ENCODE measurements at places on chromosomes 11 and 22. TPM values are rescaled to one million over a fixed set of nuclear protein-coding genes. Genes with fewer than 3 reads are reported as not detected.

The SCUBE1 gene
- 0.08 TPM for total RNA-seq

DNA sequence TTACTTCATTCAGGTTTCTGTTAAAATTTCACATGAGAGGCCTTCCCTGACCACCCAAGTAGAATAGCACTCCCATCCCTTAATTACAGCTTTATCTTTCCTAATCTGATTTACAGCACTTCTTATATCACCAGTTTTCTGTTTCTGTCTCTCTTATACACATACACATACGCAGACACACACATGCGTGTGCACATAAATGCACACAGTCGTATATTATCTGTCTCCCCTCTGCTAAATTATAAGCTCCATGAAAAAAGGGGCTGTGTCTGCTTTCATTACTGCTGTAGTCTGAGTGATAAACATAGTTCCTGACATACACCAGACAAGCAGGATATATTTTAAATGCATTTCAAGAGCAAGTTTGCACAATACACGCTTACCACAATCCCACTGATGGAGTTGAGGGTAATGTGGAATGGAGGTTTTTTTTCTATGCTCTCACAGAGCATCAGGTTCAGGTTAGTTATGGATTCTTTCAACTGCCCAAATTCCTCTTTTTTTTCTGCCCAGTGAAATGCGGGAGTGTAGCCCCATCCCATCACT lies 13.7 kb upstream of the TOP3B start:
- H3K4me3 ChIP-seq, result no peak overlapping the region
- no peak for DNase-seq
- H3K27ac ChIP-seq, result no peak overlapping the region
- peaks cover 3% of the 10 kb centered on the region for H3K27me3 ChIP-seq
- H3K4me1 ChIP-seq, result no peaks in the 10 kb centered on the region

DNA sequence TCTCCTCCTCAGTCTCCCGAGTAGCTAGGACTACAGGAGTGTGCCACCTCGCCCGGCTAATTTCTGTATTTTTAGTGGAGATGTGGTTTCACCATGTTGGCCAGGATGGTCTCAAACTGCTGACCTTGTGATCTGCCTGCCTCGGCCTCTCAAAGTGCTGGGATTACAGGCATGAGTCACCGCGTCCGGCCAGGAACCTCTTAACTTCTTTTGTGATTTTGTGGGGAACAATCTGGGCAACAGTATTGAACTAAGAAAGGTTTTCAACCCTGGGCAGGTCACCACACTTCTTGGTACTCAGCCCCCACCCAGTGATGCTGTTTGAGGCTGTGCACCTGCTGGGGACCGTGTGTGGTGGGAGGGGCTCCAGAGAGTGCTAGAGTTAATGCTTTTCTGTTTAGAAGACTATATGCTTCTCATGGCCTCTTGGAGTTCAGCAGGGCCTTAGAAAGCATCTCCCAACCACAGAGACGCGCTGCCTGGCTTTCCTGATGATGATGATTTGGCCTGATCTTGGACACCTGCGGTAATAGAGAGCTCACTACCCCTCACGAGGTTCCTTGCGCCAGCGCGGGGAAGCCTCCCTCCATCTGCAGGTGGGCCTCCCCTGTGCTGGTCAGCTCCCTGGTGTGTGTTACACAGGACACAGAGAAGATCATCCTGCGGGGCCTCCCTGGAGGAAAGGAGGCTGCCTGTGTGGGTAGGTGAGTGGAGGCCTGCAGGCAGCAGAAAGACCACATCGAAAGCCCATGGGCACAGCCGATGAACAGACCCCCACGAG lies 1.2 kb downstream of the DENND6B start:
- peaks cover 13% of the 10 kb centered on the region for H3K27me3 ChIP-seq
- peak overlapping the region; percentile 48 for H3K27ac ChIP-seq
- DNase-seq, result no peak
- peak overlapping the region; percentile 80 for H3K4me3 ChIP-seq
- H3K36me3 ChIP-seq, result no peaks in the 10 kb centered on the region

The ZNF215 gene
- 2.5 TPM for total RNA-seq

DNA sequence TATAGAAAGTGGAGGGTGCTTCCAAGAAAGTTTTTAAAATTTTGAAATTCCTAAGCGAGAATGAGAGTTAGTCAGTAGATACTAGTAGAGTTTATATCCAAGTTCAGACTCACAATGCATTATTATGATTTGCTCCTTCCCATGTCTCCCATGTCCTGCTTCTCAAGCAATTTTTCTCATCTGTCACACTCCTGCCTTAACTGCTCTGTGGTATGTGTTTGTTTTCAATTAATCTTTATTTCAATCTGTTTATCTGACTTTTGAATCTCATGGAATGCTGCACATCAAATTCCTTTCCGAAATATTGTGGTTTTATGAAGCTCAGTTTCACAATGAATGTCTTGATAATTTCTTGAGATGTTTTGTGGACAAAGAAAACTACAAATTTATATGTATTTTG lies 18.1 kb downstream of the THY1 start:
- peaks cover 5% of the 10 kb centered on the region for H3K36me3 ChIP-seq
- H3K4me3 ChIP-seq, result no peak overlapping the region
- H3K27ac ChIP-seq, result no peak overlapping the region
- H3K4me1 ChIP-seq, result no peaks in the 10 kb centered on the region
- no peaks in the 10 kb centered on the region for H3K27me3 ChIP-seq
- no peak for DNase-seq

GRCh38 chr11:46564459-46564858 lies 29.4 kb downstream of the AMBRA1 start:
- no peaks in the 10 kb centered on the region for H3K27me3 ChIP-seq
- no peaks in the 10 kb centered on the region for H3K36me3 ChIP-seq
- H3K4me3 ChIP-seq, result no peak overlapping the region
- peaks cover 34% of the 10 kb centered on the region for H3K4me1 ChIP-seq

The RASD2 gene
- total RNA-seq, result 0.06 TPM

The OR51B2 gene
- not detected for total RNA-seq

The CERK gene
- total RNA-seq, result 38.1 TPM

- H3K4me3 ChIP-seq, result peak overlapping the region; percentile 14
- H3K27me3 ChIP-seq, result no peaks in the 10 kb centered on the region
- peaks cover 40% of the 10 kb centered on the region for H3K4me1 ChIP-seq
- DNase-seq, result no peak
Observed at GRCh38 chr11:43315966-43316365, 4.2 kb downstream of the API5 start.

The SPDYC gene
- total RNA-seq, result not detected

DNA sequence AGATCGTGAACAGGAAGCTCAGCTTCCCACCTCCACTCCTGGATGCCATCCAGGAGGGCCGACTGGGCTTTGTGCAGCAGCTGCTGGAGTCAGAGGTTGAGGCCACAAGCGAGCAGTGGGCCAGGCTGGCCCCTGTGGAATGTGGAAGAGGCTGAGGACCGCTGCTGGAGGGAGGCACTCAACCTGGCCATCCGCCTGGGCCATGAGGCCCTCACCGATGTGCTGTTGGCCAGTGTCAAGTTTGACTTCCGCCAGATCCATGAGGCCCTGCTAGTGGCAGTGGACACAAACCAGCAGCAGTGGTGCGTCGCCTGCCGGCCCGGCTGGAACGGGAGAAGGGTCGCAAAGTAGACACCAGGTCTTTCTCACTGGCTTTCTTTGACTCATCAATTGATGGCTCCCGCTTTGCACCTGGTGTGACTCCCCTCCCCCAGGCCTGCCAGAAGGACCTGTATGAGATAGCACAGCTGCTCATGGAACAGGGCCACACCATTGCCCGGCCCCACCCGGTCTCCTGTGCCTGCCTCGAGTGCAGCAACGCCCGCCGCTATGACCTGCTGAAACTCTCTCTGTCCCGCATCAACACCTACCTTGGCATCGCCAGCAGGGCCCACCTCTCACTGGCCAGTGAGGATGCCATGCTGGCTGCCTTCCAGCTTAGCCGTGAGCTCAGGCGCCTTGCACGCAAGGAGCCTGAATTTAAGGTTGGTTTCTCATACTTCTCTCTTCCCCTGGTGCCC lies 24.9 kb downstream of the ART5 start:
- H3K36me3 ChIP-seq, result no peaks in the 10 kb centered on the region
- H3K4me3 ChIP-seq, result no peak overlapping the region
- DNase-seq, result no peak
- peaks cover 12% of the 10 kb centered on the region for H3K4me1 ChIP-seq
- H3K27ac ChIP-seq, result no peak overlapping the region

- DNase-seq, result no peak
- H3K27me3 ChIP-seq, result peaks cover 16% of the 10 kb centered on the region
- peaks cover 25% of the 10 kb centered on the region for H3K4me1 ChIP-seq
- H3K4me3 ChIP-seq, result no peak overlapping the region
Observed at GRCh38 chr11:9577556-9577955, 4.1 kb downstream of the WEE1 start.

- H3K4me3 ChIP-seq, result no peak overlapping the region
- H3K36me3 ChIP-seq, result no peaks in the 10 kb centered on the region
- H3K27me3 ChIP-seq, result peaks cover 85% of the 10 kb centered on the region
Observed at GRCh38 chr11:8267280-8267679, 3.6 kb upstream of the LMO1 start.

DNA sequence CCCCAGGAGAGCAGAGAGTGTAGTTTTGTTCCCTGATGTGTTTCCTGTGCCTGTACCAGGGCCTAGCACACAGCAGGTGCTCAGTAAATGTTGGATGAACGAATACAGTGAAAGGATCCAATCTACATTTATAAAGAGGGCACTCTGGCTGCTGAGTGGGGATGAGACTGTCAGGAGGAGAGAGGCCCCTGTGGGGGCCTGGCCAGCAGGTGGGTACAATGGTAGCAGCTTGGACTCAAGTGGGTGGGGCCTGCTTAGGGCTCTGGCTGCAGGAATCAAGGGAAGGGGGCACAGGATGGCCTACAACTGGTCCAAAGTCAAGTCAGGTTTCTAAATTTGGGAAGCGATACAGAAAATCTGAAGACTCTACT lies 156.6 kb upstream of the GRK3 start:
- peaks cover 5% of the 10 kb centered on the region for H3K27me3 ChIP-seq
- no peak overlapping the region for H3K4me3 ChIP-seq
- H3K4me1 ChIP-seq, result peaks cover 20% of the 10 kb centered on the region

Measured in activated naive CD8-positive, alpha-beta T cell treated with anti-CD3 and anti-CD28 coated beads for 36 hours (primary cell).